Ascending aorta (tissue), 2 donors: ENCODE measurements at places on chromosomes 4 and X.

DNA sequence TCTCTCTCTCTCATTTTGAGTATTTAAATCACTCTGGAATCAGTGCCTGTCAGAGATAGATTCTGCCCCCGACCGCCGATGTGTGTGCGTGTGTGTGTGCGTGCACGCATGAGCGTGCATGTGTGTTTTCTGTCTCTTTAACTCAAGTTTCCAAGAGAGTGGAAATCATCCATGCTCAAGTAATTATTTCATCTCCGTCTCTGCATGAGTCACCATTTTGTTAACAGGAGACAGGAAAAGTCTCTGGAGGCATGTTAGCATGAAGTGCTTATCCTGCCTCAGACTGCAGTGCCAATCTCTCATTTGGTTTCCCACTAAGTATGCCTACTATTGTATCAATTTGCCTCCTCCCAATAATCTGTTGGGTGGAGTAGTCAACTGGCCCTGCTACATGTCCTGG is 182.9 kb upstream of the NHS start:
- no peak for DNase-seq

DNA sequence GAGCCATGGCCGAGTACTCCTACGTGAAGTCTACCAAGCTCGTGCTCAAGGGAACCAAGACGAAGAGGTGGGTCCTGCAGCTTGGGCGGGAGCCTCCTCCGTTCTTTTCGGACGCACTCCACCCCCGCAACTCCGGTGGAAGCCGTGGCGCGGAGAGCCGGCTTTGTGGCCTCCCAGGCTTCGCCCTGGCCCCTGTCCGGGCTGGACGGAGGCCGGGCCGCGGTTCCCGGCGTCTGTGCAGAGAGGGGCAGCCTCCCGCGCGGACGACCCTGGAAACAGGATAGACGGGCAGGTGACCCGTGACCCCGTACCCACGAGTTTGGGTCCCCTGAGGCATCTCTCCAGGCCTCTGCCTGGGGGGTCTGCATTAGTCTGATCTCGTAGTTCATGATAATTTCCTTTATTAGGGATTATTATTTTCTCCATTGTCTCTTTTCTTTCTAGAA is 356 bp downstream of the FRG1 start:
- DNase-seq = no peak

DNA sequence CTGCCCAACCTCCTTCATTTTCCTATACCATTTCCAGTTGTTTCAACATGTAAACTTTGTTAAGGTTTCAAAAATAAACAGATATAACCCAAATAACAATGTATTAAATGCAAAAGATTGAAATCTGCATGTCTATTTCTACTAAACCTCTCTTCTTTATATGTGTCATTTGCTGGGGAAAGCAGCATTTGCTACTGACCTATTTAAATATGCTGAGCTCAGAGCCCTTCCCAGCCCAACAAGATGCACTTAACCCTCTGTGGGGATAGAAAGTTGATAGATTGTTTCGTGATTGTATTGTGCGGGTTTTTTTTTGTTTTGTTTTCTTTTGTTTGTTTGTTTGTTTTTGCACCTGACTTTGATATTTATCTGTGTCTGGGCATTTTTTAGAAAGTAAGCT is 139.5 kb downstream of the UCHL1 start:
- no peak for DNase-seq

DNA sequence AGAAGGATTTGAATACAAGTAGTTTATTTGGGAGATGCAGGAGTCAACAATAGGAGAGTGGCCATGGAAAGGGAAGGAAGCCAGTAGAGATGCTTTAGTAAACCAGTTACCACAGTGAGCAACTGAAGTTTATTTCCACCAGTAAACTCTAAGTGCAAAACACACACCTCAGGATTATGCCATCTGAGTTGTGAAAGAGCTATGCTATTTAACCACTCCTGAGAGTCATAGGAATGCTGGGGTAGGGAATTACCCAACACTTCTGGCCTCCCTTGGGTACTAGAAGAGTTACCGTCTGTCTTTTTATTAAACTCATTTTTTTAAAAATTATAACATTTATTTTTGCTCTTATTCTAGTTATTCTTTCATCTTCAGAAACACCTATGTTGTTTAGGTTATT is 834.6 kb upstream of the AMOT start:
- DNase-seq = no peak

GRCh38 chrX:132742246-132742645 is 216.2 kb downstream of the HS6ST2 start:
- DNase-seq = no peak

- no peak for DNase-seq
Measured at GRCh38 chrX:16187024-16187760, 19.9 kb downstream of the MAGEB17 start.

DNA sequence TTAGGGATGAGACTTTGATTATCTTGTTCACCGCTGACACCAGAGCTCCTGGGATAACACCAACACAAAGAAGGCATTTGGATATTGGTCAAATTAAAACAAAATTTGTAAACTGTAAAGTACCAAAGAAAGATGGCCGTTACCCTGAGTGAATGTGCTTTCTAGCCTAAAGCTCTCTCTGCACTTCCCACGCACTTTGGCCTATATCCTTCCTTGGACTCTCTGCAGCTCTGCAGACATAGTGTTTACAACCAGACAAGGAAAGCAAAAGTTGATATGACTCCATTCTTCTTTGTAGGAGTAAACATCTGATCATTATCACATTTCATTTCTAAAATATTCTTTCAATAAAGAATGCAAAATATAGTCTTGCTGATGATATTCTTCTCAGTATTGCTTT is 44.8 kb upstream of the PITX2 start:
- DNase-seq = no peak
